ENCODE measurements at places on chromosomes 2 and 18.

GRCh38 chr18:47585136-47585535 lies 333.7 kb upstream of the SKOR2 start:
- no peak for DNase-seq

DNA sequence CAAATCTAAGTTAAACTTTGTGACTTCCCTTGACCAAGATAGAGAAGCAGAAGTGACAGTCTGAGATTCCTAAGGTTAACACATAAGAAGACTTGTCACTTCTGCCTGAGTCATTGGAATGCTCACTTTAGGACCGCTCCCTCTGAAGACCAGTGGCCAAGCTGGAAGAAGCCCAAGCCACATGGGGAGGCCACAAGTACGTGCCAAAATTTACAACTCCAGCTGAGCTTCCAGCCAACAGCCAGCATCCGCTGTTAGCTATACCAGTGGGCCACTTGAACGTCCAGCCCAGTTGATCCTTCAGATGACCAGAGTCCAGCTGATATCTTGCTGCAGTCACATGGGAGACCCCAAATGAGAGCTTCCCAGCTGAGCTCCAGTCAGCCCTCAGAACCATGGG lies 18.1 kb upstream of the ANTXR1 start:
- DNase-seq, result peak; percentile 88

GRCh38 chr2:45433363-45433762 lies 177.7 kb downstream of the SRBD1 start:
- no peak for DNase-seq

GRCh38 chr18:58225101-58225500 lies 181.1 kb downstream of the NEDD4L start:
- DNase-seq, result no peak

- peak; percentile 72 for DNase-seq
Measured at GRCh38 chr2:9071032-9071431, 67.5 kb upstream of the MBOAT2 start.

DNA sequence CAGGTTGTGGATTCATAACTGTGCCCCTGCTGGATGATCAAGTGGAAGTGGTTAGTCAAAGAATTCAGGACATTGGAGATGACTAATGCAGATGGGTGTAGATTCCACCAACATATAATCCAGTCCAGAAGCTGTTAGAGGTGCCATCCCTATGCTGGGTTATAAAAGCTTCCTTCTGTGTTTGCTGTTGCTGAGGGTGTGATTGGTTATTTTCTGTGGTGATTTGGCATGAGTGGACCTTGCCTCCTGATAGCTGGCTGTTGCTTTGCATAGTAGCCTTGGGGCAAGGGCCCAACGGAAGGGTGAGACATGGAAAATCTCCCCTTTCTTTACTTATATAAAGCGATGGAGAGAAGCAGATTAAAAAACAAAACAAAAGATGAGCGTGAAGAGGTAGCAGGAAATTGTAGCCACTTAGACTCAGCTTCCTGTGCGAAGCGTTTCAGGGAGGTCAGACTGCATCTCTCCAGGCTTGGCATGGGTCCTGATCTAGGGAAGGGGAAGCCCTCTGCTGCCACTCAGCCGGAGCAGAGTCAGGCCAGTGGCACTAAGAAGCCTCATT lies 190.4 kb downstream of the FMNL2 start:
- peak; percentile 75 for DNase-seq

- DNase-seq, result no peak
Measured at GRCh38 chr2:121171625-121172119, 113.3 kb downstream of the TFCP2L1 start.

DNA sequence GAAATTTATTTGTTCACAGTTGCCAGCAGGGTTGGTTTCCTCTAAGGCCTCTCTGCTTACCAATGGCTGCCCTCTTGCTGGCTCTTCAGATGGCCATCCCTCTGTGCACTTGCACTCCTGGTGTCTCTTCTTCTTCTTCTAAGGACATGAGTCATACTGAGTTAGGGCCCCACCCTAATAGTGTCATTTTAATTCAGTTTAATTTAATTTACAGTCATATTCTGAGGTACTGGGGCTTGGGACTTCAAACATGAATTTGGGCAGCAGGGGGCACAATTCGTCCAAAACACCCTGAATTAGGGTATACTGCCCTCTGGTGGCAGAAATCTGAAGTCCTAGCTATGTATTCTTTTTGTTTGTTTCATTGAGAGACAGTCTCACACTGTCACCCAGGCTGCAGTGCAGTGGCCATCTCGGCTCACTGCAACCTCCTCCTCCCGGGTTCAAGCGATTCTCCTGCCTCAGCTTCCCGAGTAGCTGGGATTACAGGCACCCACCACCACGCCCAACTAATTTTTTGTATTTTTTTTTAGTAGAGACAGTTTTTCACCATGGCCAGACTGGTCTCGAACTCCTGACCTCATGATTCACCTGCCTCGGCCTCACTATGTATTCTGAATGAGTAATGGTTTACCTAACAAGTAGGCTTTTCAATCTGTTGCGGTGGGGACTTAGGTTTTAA lies 19.8 kb downstream of the SLC4A1AP start:
- DNase-seq, result peak; percentile 88

- DNase-seq, result peak; percentile 81
Measured at GRCh38 chr2:130372055-130372832, 16.4 kb downstream of the PTPN18 start.

GRCh38 chr18:79600141-79600540 lies 79.5 kb upstream of the CTDP1 start:
- DNase-seq, result no peak

DNA sequence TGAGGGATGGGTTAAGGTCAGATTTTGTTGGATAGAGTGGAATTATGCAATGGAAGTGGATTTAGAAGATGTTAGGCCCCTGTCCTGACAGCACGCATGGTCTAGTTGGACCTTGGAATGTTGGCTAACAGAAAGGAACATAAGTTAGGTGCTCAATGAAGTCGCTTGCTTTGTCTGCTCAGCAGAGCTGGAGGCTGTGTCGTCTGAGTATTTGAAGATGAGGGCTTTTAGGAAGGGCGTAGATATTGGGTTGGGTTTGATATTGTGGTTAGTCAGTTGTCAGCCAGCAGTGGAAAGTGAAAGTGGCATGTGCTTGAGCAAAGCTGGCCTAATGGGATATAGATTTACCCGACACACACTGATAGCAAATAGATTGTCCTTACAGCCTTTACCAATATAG lies 239.3 kb downstream of the PRKCE start:
- DNase-seq, result no peak

DNA sequence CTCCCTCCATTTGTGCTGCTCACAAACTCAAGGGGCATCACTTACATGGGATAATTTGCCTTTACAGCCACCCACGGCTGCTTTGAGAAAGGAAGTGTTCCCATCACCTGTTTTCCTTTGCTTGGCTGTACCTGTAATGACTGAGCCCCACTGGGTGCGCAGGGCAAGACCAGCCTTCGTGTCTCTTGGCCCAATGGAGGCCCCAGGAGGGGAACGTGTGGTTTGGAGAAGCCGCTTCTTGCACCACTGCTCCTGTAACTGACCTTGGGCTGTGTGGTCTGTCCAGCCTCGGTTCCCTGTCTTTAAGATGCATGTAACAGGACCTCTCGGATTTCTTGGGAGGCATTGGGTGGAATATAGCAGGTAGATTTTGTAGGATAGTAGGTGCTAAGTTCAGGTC lies 41.1 kb downstream of the LDLRAD4 start:
- no peak for DNase-seq
